ENCODE measurements at places on chromosomes 13 and 19.

- DNase-seq, result no peak
Measured at GRCh38 chr13:98524391-98524790, 52.5 kb downstream of the STK24 start.

- DNase-seq, result no peak
Measured at GRCh38 chr19:18493440-18494266, 28.2 kb downstream of the ELL start.

DNA sequence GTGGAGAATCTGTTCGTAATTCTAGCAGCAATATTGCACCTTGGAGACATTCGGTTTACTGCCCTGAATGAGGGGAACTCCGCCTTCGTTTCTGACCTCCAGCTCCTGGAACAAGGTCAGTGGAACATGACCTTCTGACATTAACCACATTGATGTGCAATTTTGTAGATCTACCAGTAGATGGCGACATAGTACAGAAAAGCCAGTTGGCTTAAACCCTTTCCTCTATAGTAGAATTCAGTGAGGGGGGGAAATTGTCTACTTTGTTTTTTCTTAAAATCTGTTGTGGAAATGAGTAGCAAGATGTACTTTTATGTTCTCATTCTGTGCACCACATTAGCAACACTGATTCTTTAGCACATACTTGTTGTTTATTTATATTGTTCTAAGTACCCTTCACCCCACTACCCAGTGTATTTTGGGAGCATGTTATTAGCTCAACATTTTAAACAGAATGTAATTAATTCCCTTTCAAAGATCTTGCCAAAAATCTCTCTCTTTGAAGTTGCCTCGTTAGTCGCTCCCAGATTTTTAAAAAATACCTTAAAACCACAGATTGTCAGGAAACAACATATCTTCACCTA is 332.2 kb downstream of the MYO16 start:
- no peak for DNase-seq

- no peak for DNase-seq
Measured at GRCh38 chr13:32125751-32126150, 94.2 kb downstream of the FRY start.

- no peak for DNase-seq
Measured at GRCh38 chr13:109885235-109885634, 98.9 kb upstream of the IRS2 start.

GRCh38 chr19:2326699-2327360 is 1.6 kb downstream of the LSM7 start:
- no peak for DNase-seq

- no peak for DNase-seq
Measured at GRCh38 chr13:20658451-20659040, 45.0 kb upstream of the IL17D start.

DNA sequence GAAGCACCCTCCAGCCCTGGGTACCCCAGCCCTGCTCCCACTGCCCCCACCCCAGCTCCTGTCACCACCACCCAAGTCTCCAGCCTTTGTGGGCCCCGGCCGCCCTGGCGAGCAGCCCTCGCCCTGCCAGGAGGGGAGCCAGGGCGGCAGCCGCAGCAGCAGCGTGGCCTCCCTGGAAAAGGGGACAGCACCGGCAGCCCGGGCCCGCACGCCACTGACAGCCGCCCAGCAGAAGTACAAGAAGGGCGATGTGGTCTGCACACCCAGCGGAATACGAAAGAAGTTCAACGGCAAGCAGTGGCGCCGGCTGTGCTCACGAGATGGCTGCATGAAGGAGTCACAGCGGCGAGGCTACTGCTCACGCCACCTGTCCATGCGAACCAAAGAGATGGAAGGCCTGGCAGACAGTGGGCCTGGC is 3.9 kb downstream of the CIC start:
- DNase-seq, result no peak

DNA sequence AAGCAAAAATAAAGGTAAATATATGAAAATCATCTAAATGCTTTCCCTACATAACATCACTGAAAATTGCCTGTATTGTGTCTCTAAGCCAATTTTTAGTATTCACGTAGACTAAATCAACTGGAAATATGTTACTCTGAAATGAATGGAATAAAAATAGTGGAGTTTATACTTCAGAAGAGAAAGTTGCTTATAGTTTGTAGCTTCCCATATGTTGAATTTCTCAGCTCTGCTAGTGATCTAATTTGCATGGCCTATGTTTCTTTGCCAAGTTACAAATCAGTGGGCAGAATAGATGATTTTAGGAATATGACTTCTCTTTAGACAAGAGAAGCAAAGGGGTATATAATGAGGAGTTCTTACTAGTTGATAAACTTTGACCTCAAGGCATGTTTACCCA is 850.2 kb downstream of the OLFM4 start:
- no peak for DNase-seq

- DNase-seq, result no peak
Measured at GRCh38 chr13:111584101-111584672, 263.7 kb downstream of the TEX29 start.

GRCh38 chr13:31100721-31101120 is 61.0 kb downstream of the HSPH1 start:
- DNase-seq, result no peak

DNA sequence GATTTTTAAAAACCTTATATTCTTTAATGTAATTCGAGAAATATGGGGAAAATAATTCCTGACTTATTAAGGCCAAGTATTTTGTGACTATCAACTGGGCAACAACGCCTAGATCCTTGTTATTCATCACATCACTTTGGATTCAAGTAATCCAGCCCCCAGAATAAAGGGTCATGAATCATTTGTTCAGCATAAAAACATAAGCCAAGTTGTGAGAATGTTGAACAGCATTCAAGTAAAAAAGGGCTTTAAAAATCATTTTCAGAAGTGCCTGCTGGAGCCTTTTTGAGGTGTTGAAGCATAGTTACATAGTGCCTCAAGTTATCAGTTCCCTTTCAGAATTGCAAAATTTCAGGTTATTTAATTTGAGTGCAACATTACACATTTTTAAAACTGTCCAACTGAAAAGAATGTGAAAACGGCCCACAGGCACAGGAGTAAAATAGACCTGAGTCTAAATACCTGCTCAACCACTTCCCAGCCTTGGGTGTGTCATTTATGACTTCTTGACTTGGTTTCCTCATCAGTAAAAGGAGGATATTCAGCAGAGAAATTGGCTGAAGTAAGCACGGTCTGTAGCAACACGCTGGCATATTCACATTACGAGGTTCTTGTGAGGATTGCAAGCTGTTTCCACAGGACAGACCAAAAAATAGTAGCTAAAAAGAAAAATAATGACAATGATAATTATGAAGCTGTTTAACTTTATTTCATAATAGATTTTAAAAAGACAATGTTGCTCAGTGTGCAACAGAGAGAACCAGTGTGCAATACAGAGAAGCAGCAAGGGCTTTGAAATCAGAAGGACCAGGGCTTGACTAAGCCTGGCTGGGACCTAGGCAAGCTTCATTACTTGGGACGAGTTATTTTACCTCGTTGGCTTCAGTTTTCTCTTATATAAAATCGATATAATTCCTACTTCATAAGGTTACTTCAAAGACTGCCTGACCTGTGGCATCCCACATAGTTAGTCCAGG is 56.6 kb downstream of the MBNL2 start:
- no peak for DNase-seq

GRCh38 chr19:47414469-47414868 is 4.9 kb downstream of the MEIS3 start:
- no peak for DNase-seq

- no peak for DNase-seq
Measured at GRCh38 chr19:58085348-58085875, 12.6 kb downstream of the ZSCAN18 start.

- DNase-seq, result no peak
Measured at GRCh38 chr19:32928806-32929205, 43.0 kb downstream of the CEP89 start.

DNA sequence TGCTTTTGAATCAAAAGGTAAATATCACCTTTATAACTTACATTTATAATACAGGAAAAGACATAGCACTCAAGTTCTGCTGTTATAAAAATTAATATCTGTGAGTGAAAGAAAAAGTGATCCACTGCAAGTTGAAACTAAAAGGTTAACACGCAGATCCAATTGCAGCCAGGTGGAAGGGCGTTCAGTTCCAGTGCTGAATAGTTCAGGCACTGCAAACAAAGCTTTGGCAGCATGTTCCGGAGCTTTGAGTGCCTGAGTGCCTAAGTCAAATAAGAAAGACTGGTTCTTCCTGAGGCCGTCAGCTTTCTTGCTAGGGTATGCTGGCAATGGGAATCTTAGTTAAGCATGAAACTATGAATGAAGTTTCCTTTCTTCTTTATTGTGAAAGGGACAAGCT is 200.3 kb downstream of the LMO7 start:
- peak; percentile 78 for DNase-seq

- no peak for DNase-seq
Measured at GRCh38 chr13:86976521-86977324, 694.4 kb upstream of the SLITRK5 start.

GRCh38 chr13:97781891-97782305 is 171.6 kb upstream of the IPO5 start:
- no peak for DNase-seq

Data from mucosa of gallbladder (tissue), 1 donor.